ENCODE measurements at places on chromosomes 11 and 22.

DNA sequence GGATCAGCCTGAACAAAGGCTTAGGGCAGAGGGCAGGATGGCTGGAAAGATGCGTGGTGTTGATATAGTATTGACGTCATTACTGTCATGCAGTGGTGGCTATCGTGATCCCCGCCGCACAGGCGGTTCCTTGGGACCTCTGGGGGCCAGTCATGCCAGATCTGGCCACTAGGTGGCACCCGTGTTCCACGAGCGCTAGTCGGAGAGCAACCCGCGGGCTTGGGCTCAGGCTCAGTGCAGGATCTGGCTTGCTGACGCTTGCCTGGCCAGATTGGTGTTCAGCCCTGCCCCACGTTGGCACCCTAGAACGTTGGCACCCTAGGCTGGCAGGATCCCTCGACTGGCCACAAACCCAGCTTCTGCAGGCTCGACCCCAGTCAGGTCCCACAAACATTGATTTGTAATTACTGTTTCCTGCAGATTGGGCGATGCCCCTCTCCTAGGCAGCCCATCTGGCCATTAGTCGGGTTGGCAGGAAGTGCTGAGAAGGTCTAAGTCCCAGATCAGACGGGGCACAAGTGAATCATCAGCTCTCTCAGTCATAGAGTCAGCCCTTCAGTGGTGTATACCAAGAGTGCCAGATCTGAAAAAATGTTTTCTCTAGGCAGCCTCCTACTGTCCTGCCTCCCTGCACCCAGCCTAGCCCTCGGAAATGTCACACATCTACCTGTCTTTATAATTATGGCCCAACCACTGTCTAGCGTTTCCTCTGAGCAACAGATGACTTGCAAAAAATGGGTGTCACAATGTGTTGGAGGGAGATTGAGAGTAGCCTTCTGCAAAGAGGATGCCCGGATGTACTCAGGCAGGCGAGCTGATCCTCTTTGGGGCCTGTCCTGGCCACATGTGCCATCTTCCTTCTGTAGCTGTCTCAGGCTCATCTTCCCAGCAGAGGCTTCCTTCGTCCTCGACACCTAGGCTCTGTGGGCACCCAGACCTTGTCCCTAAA, 315.3 kb downstream of the TMEM135 start:
- peak; percentile 80 for DNase-seq

DNA sequence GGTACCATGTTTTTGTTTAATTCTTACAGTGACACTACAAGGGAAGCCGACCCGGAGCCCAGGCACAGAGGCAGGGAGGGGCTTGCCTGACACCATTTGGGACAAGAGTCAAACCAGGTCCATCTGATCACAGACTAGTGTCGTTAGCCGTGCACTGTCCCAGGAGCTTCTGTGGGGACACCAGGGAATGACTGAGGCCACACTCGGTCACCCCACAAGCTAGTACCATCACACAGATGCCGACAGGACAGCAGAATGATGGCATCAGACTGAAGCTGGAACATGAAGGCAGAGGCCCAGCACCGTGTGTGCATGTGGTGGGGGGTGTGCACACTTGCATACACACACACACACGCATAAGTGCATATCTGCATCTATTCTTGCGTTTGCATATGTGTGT, 61.5 kb upstream of the NECTIN1 start:
- DNase-seq, result no peak

GRCh38 chr11:16856022-16856471, 117.6 kb downstream of the C11orf58 start:
- no peak for DNase-seq

- no peak for DNase-seq
These were observed 5.7 kb downstream of the ZFTA start for GRCh38 chr11:63762654-63763495.

- no peak for DNase-seq
These were observed 332.2 kb downstream of the LUZP2 start for GRCh38 chr11:24828938-24829605.

- DNase-seq, result no peak
These were observed 50.6 kb upstream of the APOA1 start for GRCh38 chr11:116888024-116888423.

GRCh38 chr11:87428266-87428665, 390.5 kb downstream of the TMEM135 start:
- DNase-seq, result no peak

- DNase-seq, result no peak
These were observed 7.2 kb upstream of the IL18BP start for GRCh38 chr11:71991494-71991893.
